Muscle of arm (tissue), 14 donors: ENCODE measurements at places on chromosomes 1 and 21.

GRCh38 chr1:151009674-151010345, 1.6 kb downstream of the PRUNE1 start:
- no peak for DNase-seq

- peak; percentile 75 for DNase-seq
These were observed 184.2 kb downstream of the ETS2 start for GRCh38 chr21:38989745-38990423.

DNA sequence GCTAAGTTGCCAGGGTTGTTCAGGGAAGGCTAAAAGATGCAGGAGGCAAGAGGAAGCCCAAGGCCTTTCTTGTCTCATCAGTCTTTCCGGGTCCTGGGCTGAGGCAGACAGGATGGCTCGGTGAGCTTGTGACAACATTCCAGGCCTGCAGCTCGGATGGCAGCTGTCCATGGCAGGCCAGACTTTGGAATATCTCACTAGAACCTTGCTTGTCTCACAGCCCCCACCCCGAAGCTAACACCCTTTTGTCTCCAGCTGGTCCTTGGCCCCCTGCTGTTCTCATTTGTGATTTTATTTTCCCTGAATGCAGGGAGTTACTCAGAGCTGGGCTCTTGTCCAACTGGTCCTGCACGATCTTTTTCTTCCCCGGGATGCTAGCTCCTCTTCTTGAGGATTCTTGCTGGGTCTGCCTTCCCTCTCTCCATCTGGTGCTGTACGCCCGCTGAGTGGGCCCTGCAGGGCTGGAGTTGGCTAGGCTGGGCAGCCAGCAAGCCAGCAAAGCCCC, 477.2 kb upstream of the CAMK1G start:
- peak; percentile 8 for DNase-seq

GRCh38 chr1:115706587-115707425, 61.7 kb downstream of the CASQ2 start:
- peak; percentile 31 for DNase-seq

DNA sequence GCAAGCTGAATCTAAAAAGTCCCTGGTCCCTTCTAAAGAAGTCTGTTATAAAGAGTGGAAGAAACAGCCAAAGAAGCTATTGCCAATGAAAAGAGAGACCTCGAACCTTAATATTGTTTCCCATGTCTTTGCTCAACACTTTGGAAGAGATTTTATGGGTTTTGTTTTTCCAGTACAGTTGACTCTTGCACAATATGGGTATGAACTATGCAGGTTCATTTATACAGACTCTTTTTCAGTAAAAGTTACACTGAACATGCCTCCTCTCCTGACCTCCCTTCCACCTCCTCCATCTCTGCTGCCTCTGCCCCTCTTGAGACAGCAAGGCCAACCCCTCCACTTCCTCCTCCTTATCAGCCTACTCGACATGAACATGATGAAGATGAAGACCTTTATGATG, 332.5 kb downstream of the SETD4 start:
- no peak for DNase-seq

GRCh38 chr21:28771790-28772501, 220.7 kb downstream of the LTN1 start:
- no peak for DNase-seq

DNA sequence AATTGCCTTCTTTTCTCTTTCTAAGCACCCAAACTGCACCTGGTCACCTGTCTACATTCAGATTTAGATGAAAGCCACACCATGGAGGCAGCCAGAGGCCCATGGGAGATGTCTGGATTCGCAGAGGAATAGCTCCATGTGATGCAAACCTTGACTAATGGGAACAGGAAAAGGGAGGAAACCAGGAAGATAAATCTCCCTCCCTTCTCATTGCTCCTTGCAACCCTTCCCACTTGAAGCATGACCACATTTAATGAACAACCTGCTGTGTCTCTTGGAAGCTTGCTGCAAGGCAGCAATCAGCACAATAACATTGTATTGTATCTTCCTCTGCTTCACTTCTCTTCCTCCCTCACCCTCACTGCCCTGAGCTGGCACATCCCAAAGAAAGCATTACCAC, 42.6 kb upstream of the KLF17 start:
- no peak for DNase-seq

DNA sequence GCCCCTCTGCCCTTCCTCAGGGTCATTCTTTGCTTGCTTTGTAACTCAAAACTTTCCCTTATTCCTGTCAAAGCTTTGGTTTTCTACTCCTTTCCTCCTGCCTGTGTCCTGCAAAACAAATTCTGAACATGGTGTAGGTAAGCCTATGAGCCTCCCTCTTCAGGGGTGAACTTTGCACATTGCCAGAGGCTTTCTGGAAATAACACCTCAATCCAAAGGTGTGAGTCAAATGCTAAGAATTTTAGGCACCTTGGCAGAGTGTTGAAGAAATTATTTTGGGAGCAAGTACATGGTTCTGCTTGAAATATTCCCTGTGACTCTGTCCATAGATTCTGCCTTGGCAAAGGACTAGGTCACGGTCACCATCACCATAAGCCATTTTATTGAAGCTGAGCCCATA, 70.0 kb downstream of the PAPPA2 start:
- DNase-seq = no peak

- no peak for DNase-seq
These were observed 72.1 kb upstream of the ABCG1 start for GRCh38 chr21:42146821-42147220.

DNA sequence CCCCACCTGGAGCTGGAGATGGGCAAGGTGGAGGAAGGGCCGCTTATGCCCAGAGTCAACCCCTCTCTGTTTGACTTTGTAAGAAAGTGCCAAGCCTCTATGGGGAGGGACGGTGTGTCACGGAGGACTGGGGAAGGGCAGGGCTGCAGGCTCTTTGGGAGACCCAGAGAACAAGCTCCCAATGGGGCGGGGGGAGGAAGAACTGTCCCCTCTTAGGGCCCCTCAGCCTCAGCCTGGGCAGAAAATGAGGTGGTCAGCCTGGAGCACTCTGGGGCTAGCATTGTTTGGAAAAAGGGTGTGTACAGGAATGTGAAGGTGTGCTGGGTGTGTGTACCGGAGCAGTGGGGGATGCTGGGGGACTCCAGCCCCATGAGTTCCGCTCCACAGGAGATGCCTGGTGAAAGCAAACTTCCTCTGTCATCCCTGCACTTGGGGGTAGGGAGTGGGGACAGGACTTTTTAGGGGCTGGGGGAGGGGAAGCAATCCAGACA, 1.2 kb upstream of the INAVA start:
- no peak for DNase-seq

DNA sequence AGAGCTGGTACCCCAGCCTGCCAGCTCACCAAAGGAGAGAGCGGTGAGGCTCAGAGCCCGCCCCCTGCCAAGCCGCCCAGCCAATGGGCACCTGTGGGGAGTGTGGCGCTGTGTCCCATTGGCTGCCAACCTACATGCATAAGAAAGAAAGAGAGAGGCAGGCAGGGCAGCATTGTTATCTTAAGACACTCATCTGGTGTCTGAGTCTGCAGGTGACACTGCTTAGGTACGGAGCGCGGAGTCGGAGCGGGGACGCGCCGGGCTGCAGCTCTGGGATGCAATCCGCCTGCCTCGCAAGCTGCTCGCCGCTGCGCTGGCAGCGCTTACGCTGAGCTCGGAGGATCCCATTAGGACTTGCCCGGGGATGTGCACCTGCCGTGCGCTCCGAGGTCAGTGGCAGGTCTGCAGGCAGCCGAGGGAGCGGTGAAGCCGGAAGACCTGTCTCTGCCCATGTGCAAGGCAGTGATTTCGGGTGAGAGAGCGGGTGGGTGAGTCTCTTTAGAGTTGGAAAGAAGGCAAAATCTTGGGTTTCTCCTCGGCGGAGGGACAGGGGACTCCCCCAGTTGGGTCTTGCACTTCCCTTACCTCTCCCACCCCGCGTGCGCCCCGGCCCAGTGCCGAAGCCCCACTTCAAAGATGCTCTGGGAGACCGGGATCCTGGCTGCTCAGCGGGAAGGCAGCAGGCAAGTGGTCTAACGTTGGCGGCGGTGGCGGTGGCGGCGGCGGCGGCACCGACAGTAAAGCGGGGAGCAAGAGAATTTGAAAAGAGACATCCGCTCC, at the start of gene BRINP2:
Gene BRINP2, plus strand, starts transcription at position 203 of the 780 bp plus-strand sequence. CDS start 58,919 bp downstream, outside the sequence.
- peak; percentile 14 for DNase-seq

DNA sequence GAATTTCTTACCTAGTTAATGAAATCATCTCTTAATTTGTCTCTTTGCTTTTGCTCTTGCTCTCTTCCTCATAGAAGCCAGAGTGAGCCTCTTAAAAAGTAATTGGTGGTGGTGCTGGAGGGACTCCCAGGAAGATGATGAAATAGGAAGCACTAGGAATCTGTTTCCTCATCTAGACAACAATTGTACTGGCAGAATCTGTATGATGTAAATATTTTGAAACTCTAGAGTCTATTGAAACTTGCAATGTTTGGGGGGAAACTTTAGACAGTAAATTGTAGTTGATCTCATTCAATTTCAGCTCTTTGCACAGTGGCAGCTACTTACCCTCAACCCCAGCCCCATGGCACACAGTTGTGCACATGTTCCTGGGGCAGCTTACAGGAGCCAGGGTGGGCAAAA, 10.6 kb downstream of the RGSL1 start:
- DNase-seq = no peak

DNA sequence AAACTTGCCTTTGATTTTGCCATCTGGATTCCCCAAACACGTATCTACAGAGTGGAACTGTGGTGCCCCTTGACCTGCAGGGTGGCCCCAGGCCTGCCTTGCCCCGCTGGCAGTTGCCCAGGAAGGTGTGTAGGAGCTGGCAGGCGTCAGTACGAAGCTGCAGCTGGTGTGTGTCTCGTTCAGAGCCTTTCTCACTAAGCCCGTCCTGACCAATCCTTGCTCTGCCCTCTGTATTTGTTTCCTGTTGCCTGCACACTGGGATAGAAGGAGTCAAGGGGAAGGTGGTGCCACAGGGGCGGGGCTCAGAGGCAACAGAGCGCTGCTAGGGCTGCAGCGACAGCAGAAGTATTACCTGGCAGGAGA, 5.2 kb upstream of the VSIG8 start:
- DNase-seq = no peak

DNA sequence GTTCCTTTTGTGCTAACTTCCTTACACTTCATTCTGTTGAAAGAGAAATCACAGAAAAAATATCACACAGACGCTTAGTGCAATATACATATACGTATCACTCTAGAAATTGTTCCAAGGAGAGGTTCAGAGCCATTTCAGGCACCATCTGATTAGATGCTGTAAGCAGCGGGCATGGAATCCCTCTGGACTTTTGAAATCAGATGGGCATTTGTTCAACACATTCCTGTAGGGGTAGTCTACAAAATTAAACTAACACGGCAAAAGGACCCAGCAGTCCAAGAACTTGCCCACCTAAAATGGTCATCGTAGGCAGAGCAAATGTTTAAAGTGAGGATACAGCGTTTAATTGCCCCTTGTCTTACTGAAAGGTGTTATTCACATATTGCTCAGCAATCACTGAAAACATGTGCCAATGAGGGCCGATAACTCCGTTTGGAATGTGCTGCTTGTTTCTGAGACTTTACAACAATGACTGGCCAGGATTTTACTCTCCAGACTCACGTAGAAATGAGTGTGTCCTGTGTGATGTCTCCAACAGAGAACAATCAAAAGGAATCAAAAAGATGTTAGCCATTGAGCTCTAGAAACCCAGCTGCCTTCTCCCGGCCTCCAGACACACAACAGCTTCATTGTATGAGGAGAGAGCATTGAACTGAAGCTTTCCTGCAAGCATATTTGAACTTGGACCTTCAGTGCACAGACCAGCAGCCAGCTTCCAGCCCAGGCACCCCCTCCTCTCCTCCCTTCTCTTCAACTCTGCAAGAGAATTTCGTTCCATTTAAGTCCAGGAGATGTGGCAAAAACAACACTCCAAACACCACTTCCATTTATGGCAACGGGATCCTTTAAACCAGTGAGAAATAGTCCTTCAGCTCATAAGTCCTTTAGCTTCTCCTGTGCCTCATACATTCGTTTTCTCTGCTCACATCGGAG, 32.1 kb upstream of the ADORA3 start:
- no peak for DNase-seq

DNA sequence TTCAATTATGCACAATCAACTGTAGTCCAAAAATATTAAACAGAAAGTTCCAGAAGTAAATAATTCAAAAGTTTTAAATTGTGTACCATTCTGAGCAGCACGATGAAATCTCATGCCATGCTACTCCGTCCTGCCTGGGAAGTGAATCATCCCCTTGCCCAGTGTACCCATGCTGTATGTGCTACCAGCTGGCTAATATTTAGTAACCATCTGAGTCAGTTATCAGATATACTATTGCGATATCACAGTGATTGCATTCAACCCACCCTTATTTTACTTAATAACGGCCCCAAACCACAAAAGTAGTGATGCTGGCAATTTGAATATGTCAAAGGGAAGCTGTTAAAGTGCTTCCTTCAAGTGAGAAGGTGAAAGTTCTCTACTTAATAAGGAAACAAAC, 56.2 kb downstream of the EVI5 start:
- DNase-seq = no peak

DNA sequence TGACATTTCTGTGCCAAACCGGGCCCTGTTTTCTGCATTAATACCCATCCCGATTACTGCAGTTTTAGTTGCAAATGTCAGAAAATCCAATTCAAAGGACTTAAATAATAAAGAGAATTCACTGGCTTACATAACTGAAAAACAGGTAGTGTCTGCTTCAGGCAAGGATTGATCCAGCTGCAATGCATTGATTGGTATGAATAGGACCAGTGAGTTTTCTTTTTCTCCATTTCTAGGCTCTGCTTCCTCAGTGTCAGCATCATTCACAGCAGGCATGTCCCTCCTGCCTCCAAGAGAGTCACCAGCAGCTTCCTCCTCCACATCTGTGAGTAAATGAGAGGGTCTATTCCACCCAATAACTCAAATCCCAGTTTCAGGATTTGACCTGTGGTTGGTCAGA, 33.7 kb upstream of the ACTL8 start:
- DNase-seq = no peak

DNA sequence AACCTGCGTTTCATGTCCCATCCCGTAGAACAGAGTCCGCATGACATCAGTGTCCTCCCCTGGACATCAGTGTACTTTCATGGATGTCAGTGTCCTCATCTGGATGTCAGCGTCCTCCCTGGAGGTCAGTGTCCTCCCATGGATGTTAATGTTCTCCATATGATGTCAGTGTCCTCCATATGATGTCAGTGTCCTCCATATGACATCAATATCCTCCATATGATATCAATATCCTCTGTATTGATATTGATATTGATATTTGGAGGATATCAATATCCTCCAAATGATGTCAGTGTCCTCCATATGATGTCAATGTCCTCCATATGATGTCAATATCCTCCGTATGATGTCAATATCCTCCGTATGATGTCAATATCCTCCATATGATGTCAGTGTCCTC, 284.9 kb downstream of the AJAP1 start:
- DNase-seq = no peak

- DNase-seq = no peak
These were observed 294.2 kb downstream of the PBX1 start for GRCh38 chr1:164853146-164853545.

GRCh38 chr1:94922761-94923331, 4.1 kb downstream of the CNN3 start:
- DNase-seq = no peak

GRCh38 chr1:29821605-29822004, 585.3 kb downstream of the PTPRU start:
- no peak for DNase-seq

GRCh38 chr1:32890516-32891240, 4.4 kb downstream of the HPCA start:
- DNase-seq = no peak

DNA sequence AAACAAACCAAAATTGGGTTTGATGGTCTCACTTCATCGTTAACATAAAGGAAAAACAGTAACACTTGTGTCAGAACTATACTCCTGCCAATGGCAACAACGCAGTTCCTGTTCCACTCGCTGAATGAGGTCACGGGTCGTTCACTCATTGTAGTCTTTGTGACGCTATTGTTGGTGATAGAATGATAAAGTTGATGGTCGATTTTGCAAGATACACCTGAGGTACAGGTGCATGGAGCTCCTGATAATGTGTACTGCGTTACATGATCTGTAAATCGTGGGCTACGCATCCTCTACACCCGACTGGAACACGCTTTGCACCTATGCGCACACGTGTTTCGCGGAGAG, 391 bp upstream of the CENPS start:
- DNase-seq = no peak
